ENCODE measurements at places on chromosomes 12 and 14. TPM values are rescaled to one million over a fixed set of nuclear protein-coding genes. Genes with fewer than 3 reads are reported as not detected.

The FGF6 gene
- polyA plus RNA-seq: not detected

The LRIG3 gene
- 104 TPM for polyA plus RNA-seq

The PLEKHD1 gene
- polyA plus RNA-seq: 5.9 TPM

The CLEC4C gene
- polyA plus RNA-seq: not detected

DNA sequence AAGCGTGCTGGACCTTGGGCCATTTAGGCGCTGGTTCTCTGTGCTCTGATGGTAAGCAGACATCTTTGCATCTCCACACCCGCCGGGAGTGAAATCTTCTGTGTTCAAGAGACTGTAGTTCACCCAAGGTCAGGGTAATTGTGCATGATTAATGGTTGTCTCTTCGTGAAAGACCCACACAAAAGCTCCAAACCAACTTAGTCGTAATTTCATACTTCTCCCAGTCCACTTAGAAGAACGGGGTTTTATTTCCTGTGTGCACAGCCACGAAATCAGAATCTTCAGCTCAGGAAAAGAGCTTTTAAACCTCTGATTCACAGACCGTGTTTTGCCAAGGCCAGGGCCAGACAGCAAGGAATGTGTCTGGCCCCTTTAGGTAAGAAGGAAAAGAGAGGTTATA lies 640.9 kb downstream of the MED13L start:
- DNase-seq: no peak

GRCh38 chr14:70822530-70823185 lies 13.3 kb upstream of the MAP3K9 start:
- no peak for DNase-seq

GRCh38 chr14:99476864-99477263 lies 3.8 kb downstream of the SETD3 start:
- DNase-seq: no peak

DNA sequence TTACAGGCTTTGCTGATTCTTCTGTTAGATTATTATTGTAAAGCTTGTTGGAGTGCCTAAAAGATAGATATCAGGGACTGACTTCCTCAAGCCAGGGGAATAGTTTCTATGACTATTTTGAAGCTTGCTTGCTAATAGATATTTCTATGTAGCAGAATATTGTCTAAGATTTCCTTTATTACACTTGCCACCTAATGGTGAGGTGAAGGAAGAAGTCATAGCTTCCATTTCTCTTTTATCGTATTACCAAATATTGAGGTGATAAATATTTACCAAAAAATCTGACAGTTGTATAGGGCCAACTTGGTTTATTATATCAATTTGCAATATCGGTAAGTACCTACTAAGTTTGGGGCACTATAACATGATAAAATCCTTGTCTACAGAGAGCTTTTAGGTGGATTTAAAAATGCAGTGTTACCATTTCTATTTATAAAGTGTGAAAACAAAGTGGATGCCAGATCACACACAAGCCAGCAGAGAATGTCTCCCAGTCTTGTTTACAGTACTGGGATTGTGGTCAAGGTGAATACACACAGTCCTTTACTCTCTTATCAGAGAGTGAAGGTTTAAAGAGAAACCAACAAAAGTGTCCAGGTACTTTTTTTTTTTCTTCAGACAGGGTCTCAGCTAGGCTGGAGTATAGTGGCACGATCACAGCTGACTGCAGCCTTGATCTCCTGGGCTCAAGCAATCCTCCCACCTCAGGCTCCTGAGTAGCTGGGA lies 137.9 kb downstream of the IGF1 start:
- no peak for DNase-seq

DNA sequence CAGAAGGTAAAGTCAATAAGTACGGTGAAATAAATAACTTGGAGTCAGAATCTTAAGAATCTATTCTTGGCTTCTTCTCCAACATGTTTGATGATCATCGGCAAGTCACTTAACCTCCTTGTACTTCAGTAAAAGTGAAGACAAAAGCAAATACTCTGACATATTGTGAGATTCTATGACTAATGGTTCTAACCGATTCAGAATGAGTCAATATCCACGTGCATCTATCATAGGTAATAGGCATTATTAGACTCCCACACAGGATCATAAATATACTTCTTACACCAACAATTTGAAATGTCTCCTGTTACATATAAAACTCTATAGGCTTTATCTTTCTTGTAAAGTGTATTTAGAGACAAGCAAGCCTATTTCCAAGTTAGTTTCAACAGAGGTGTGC lies 144.4 kb upstream of the ATXN7L3B start:
- no peak for DNase-seq

- DNase-seq: no peak
Measured at GRCh38 chr12:52988898-52989297, 17.4 kb upstream of the EIF4B start.

Measured in left renal pelvis (tissue), 4 donors.